AG20443 (cell line): ENCODE measurements at places on chromosomes 11 and 22.
A peak's percentile ranks its signal among the peaks of the same experiment; 100 is the strongest.

GRCh38 chr11:123264431-123264780 is 69.4 kb upstream of the CLMP start:
- no peak for DNase-seq

DNA sequence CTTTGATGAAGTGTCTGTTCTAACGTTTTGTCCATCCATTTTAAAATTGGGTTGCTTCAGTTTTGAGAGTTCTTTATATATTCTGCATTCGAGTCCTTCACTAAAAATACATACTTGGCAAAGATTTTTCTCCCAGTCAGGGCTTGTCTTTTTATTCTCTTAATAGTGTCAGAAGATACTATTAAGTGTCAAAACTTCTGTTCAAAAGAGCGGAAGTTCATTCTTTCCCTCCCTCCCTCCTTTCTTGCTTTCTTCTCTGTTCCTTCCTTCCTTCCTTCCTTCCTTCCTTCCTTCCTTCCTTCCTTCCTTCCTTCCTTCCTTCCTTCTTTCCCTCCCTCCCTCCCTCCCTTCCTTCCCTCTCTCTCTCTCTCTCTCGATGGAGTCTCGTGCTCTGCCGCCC is 7.6 kb upstream of the MUC6 start:
- DNase-seq, result no peak

DNA sequence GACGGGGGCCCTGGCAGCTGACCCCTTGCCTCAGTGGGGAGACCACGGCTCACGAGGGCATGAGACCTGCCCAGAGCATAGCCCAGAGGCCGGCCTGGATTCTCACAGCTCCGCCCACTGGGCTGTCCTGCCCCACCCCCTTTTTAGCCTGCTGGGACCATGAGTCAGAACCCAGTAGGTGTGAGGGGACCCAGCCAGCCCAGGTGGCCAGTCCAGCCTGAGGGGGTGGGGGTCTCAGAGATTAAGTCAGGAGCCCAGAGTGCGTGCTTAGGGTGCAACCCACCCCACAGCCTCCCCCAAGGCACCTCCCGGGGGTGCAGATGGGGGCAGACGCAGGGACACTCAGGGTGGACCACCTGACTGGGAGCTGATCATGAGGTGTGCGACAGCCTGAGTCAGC is 40.1 kb upstream of the PPARA start:
- peak; percentile 60 for DNase-seq

DNA sequence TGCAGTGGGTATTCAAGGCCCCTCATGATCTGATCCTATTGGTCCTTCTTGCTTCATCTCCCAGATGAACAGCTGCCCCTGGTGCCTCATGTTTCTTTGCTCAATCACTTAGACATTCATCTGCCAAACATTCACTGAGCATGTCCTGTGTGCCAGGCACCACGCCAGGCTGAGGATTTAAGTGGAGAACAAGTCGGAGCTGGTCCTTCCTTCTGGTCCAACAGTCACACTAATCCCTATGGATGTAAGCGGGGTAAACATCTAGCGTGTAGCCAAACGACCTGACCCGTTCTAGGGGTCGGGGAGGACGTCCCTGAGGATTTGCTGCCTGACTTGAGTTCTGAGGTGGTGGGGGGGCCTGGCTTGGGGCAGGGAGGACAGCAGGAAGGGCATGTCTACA is 21.9 kb downstream of the ZMAT5 start:
- peak; percentile 58 for DNase-seq
